ENCODE measurements at places on chromosomes 2 and 18.

GRCh38 chr2:237118025-237118424, 32.3 kb downstream of the COPS8 start:
- DNase-seq = no peak

GRCh38 chr2:7860693-7861092, 821.2 kb upstream of the ID2 start:
- no peak for DNase-seq

DNA sequence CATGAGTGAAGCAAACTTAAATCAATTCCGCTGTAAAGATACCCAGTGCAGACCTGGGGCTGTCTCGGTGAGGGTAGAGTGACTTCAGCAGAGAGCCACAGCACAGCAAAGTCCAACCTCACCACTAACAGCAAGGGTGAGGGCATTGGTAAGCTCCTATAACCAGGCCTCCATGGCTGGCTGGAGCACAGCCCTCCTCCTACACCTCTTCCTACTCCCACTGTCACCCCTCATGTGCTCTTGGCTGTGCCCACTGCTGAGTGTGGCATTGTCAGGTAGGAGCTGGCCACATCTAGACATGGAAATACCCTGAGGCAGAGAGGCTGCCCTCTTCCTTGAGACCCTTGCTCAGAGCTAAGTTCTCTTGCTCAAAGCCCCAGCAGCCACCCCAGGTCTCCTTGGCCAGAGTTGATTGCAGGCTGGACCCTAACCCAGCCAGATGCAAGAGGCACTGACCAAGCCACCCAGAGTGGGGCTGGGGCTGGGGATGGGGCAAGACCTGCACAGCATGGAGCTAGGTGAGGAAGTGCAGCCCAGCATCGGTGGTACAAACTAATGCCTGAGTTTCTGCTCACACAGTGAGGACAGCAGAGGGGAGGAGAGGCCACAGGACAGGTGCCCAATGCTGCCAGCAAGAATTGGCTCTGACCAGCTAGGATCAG, 77.6 kb upstream of the RAB6C start:
- no peak for DNase-seq

DNA sequence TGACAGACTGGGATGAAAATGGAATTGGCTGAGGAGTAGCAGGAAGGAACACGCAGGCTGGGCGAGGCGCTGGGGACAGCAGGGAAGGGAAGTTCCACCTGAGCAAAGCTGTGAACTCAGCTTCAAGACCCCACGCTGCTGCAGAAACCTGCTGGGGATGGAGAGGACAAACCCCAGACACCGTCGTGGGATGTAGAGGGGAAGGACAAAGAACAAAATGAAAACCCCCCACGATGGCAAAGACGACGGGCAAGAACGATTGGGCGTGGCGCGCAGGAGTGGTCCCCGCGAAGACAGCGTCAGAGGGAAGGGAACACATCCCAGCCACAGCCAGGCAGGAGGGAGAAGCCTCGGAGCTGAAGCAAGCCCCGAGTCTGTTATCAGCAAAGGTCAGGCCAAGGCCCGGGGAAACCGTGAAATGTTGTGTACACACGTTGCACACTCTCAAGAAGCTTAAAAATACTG, 222.9 kb downstream of the NDUFA10 start:
- no peak for DNase-seq

DNA sequence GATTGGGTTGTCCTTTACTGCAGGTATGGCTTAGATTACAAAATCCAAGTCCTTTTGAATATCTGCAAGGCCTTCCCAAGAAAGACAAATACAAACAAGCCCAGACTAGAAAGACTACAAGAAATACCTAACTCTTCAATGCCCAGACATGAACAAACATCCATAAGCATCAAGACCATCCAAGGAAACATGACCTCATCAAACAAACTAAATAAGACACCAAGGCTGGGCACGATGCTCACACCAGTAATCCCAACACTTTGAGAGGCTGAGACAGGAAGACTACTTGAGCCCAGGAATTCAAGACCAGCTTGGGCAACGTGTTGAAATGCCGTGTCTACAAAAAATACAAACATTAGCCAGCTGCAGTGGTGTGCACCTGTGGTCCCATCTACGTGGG, 31.7 kb downstream of the MAP4K3 start:
- no peak for DNase-seq

- DNase-seq = no peak
Measured at GRCh38 chr2:233336541-233336940, 17.8 kb upstream of the DGKD start.

GRCh38 chr2:192194265-192194865, 368 bp downstream of the TMEFF2 start:
- DNase-seq = peak; percentile 32

GRCh38 chr2:222264791-222265320, 33.9 kb downstream of the PAX3 start:
- no peak for DNase-seq

DNA sequence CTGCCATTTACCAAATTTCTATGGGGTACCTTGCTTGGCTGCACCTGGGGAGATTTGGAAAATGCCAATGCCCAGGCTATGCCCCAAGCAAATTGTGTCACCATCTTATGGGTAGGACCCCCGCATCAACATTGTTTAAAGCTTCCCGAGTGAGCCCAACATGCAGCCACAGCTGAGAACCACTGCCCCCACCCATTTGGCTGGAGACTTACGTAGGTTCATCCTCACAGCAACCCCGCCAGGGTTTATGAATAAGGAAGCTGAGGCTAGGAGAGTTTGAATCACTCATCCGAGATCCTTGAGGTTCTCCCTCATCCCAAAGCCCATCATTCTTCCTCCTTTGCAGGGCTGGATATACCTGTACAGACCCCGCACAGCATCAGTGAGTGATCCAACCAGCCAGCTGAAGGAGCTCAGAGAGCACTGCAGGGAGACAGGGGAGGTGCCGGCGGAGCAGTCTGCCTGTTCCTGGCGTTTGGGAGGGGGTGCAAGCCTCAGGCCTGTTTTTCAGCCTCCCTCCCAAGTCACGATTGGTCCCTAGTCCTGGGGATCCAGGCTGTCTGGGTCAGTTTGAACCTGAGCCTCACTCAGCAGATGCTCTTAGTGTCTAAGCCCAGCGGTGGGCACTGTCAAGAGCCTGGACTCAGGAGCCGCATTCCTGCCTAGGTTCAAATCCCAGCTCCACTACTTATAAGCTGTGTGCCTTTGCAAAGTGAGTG, 164.9 kb downstream of the SMAD7 start:
- no peak for DNase-seq

- DNase-seq = no peak
Measured at GRCh38 chr2:173996766-173997165, 31.6 kb upstream of the SP3 start.

- no peak for DNase-seq
Measured at GRCh38 chr2:157415591-157416101, 28.2 kb downstream of the CYTIP start.
